Cardiac muscle cell (in vitro differentiated cells and primary cell): ENCODE measurements at places on chromosomes 13 and 19. TPM values are rescaled to one million over a fixed set of nuclear protein-coding genes. Genes with fewer than 3 reads are reported as not detected.

ACP7 gene
- not detected in 2 replicates for total RNA-seq

MAMSTR gene
- 3.5 and 4.7 TPM in 2 replicates for total RNA-seq

GAS6 gene
- 109 and 112 TPM in 2 replicates for total RNA-seq

WASF3 gene
- 30.2 and 34.5 TPM in 2 replicates for total RNA-seq

ERVK3-1 gene
- 64.3 and 92.4 TPM in 2 replicates for total RNA-seq

ZNF468 gene
- 19.9 and 23.0 TPM in 2 replicates for total RNA-seq

CYP2B6 gene
- total RNA-seq: not detected in 2 replicates

MICU2 gene
- 111 and 205 TPM in 2 replicates for total RNA-seq

PRODH2 gene
- 0.09 TPM in 1 of 2 replicates, not detected in the other for total RNA-seq

GRCh38 chr13:108102771-108103170 lies 112.6 kb downstream of the LIG4 start:
- no peaks in the 10 kb centered on the region for H3K4me1 ChIP-seq
- no peaks in the 10 kb centered on the region for H3K27me3 ChIP-seq
- H3K4me3 ChIP-seq: no peak overlapping the region
- DNase-seq: no peak

GRCh38 chr19:21912654-21913053 lies 76.7 kb upstream of the ZNF43 start:
- H3K27me3 ChIP-seq: no peaks in the 10 kb centered on the region
- no peak for DNase-seq
- H3K4me3 ChIP-seq: no peak overlapping the region
- no peaks in the 10 kb centered on the region for H3K36me3 ChIP-seq

DNA sequence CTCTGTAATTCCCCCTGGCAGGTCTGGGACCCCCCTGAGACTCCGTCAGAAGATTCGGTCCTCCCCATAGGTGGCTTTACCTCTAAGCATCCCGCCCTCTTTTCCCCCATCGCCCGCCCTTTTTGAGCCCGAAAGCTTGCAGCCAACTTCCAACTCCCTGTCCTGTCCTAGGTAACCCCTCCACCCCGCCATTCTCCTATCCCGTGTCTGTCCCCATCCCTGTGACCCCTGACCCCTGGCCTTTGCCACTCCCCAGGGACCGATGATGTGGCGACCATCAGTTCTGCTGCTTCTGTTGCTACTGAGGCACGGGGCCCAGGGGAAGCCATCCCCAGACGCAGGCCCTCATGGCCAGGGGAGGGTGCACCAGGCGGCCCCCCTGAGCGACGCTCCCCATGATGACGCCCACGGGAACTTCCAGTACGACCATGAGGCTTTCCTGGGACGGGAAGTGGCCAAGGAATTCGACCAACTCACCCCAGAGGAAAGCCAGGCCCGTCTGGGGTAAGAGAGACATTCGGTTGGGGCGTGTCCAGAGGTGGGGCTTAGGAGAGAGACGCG lies 488 bp downstream of the RCN3 start:
- H3K4me3 ChIP-seq: peak overlapping the region; percentile 12
- H3K4me1 ChIP-seq: peaks cover 2% of the 10 kb centered on the region
- no peaks in the 10 kb centered on the region for H3K36me3 ChIP-seq
- peak; percentile 74 for DNase-seq

- H3K36me3 ChIP-seq: no peaks in the 10 kb centered on the region
- no peak for DNase-seq
- H3K27ac ChIP-seq: no peak overlapping the region
These were observed 4.1 kb downstream of the PIP5K1C start for GRCh38 chr19:3695986-3696659.

DNA sequence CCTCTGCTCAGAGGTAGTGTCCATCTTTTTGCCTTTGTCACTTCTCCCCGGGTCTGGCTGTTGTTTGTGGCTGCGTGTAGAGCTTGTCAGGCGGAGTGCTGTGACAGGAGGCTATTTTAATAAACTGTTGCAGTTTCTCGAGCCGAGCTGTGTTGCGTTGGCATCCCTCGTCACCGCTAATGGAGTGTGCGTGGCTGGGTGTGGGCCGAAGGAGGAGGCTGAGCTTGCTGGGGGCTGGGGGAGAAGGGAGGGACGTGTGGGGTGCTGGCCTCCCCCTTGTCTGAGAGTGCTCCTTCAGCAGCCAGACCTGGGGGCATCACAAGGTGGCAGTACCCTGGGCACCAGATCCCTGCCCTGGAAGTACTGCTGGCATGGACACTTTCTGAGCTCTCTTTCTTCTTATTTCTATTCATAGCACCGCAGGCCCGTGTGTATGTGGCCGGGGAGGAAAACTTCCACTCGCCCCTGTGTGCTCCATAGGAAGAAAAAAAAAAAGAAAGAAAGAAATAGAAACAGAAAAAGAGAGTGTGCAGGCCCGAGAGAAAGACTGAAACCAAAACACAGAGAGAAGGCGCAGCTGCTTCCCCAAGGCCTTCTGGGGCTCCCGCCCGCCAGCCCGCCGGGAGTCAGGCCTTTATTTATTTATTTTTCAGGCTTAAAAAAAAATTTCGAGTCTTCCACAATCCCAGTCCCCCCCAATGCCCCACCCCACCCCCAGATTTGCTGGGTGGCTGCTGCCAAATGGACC lies 27.0 kb downstream of the NFIX start:
- H3K27me3 ChIP-seq: peaks cover 100% of the 10 kb centered on the region
- H3K36me3 ChIP-seq: no peaks in the 10 kb centered on the region
- no peak overlapping the region for H3K4me3 ChIP-seq
- peak; percentile 41 for DNase-seq
- H3K4me1 ChIP-seq: peaks cover 4% of the 10 kb centered on the region
- H3K27ac ChIP-seq: no peak overlapping the region

- no peaks in the 10 kb centered on the region for H3K27me3 ChIP-seq
- H3K27ac ChIP-seq: no peak overlapping the region
- no peak for DNase-seq
- peaks cover 4% of the 10 kb centered on the region for H3K4me1 ChIP-seq
- H3K36me3 ChIP-seq: no peaks in the 10 kb centered on the region
These were observed 31.8 kb upstream of the HOMER3 start for GRCh38 chr19:18972851-18973250.

- H3K27ac ChIP-seq: no peak overlapping the region
- peaks cover 18% of the 10 kb centered on the region for H3K4me1 ChIP-seq
- peaks cover 5% of the 10 kb centered on the region for H3K27me3 ChIP-seq
- no peak overlapping the region for H3K4me3 ChIP-seq
- no peaks in the 10 kb centered on the region for H3K36me3 ChIP-seq
These were observed 3.7 kb upstream of the ARHGAP45 start for GRCh38 chr19:1063030-1063908.

DNA sequence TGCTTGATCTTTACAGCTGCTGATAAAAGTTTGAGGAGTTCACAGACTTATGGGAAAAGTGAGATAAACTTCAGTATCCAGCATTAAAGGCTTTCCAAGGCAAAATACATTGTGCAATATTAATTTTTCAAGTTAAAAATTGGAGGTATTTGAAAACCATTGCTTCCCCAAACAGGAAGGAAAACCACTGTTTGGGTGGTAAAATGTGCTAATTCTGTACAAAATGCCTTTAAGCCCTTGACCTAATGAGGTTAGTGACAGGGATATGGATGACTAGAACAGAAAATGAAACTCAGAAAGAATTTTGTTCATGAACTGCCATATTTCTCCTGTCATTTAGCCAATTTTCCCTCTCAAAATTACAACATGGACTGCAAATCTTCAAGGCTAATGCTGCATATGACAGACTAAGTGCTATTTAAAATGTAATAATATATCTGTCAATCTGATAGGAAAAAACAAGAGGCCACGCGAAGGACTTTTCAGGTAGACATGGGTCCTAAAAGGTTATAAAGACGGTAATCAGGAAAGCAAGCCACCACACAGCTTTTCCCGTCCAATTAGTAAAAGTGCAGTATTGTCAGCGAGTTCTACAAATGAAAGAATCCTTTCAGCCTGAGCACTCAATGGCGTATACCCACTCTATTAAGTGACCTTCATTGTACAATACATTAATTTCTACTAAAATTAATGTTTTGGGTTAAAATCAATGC lies 212.8 kb downstream of the ENOX1 start:
- H3K4me3 ChIP-seq: no peak overlapping the region
- peak; percentile 64 for DNase-seq
- H3K27ac ChIP-seq: peak overlapping the region; percentile 27
- H3K4me1 ChIP-seq: peaks cover 29% of the 10 kb centered on the region
- no peaks in the 10 kb centered on the region for H3K36me3 ChIP-seq
- no peaks in the 10 kb centered on the region for H3K27me3 ChIP-seq

DNA sequence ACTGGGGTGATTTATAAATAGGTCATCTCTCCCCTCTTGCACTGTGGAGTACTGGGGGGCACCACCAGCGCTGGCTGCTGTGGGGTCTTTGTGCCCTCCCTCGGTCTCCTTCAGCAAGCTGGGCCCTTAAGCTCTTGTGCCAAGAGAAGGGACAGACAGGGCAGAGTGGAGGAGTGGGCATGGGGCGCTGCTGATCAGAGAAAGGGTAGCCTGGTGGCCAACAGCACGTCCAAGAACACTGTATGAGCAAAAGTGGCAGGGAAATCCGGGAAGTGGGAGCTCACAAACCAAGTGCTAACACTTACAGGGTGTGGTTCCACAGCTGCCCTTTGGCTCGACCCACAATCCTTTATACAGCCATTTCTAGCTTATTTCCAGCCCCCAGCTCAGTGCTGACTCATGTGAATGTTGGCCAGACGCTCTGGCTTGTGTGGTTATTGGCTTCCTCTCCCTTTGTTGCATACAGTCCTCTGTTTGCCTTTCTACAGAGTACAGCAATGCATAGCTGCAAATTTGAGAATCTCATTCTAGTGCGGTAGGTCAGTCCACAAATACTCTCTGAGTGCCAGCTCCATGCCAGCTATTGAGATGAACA lies 298.8 kb downstream of the SHISA2 start:
- H3K27ac ChIP-seq: no peak overlapping the region
- DNase-seq: no peak
- H3K36me3 ChIP-seq: no peaks in the 10 kb centered on the region
- H3K27me3 ChIP-seq: no peaks in the 10 kb centered on the region

DNA sequence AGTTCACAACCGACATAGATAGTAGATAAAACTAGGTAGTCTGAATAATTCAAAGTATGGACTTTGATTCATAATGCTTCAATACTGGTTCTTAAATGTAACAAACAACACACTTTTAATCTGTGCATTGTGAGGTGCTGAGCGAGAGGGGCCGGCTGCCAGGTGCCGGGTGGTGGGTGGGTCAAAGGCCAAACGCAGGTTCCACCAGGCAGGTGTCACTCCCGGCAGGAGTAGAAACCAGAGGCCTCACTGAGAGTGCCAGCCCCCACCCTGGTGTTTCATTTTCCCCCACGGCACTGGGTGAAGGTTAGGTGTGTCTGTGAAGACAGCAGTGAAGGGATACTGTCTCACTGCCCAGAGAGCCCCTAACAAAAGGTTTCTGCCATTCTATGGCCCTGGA lies 4.2 kb upstream of the TUBGCP3 start:
- DNase-seq: no peak
- H3K4me1 ChIP-seq: no peaks in the 10 kb centered on the region

GRCh38 chr13:46489586-46490023 lies 63.4 kb upstream of the LRCH1 start:
- DNase-seq: no peak
- no peak overlapping the region for H3K4me3 ChIP-seq
- H3K27ac ChIP-seq: no peak overlapping the region
- H3K27me3 ChIP-seq: no peaks in the 10 kb centered on the region

DNA sequence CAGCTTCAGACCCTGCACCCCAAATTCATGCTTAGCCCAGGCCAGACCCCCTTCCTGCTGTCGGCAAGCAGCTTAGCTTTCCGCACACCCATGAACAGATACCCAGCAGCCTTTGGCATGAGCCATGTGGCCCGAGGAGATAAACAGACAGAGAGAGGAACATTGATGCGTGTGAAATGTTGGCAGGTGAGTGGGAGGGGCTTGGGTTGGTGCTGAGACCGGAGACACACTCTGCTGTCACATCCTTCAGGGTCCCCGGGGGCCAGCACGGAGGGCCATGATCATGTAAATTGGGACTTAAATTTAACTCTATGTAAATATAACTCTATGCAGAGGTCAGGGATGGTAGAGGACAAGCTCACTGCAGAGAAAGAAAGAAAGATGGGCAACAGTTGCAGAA lies 1.5 kb downstream of the CD22 start:
- no peaks in the 10 kb centered on the region for H3K27me3 ChIP-seq
- H3K36me3 ChIP-seq: no peaks in the 10 kb centered on the region
- no peak overlapping the region for H3K4me3 ChIP-seq
- DNase-seq: no peak

DNA sequence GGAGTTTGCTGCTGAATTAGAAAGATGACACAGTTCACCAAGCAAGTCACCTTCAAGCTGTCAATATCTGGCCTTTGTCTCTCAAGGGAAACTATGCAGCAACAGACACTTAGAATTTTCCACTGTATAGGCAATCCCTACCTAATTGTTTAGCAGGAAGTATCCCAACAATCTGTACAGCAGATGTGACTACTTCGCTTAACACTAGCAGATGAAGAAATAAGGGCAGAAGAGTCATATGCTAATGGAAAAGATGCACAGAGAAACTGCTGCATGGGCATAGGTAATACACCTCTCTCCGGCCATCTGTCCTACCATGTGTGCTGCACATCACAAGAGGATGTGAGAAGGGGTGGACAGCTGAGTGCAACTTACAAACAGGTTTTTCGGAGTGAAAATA lies 851.2 kb downstream of the PCDH9 start:
- H3K4me3 ChIP-seq: no peak overlapping the region
- DNase-seq: no peak
- H3K4me1 ChIP-seq: peaks cover 6% of the 10 kb centered on the region

DNA sequence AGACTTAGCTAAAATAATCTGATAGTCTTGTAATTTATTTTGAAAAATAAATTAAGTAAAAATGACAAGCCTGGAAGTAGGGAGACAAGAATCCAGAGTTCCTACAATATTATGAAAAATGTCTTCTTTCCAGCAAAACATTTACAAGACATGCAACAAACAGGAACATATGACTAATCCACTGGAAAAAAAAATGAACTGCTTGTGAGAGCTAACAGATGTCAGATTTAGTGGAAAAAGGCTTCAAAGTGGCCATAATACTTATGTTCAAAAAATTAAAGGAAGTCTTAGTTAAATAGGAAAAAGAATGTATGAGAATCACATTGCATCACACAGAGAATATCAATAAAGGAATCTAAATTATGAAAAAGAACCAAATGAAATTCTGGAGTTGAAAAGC lies 2082.0 kb upstream of the PCDH20 start:
- H3K4me1 ChIP-seq: no peaks in the 10 kb centered on the region
- no peaks in the 10 kb centered on the region for H3K36me3 ChIP-seq
- DNase-seq: no peak
- H3K4me3 ChIP-seq: no peak overlapping the region
- no peaks in the 10 kb centered on the region for H3K27me3 ChIP-seq
